ENCODE measurements at places on chromosomes 7 and 10. TPM values are rescaled to one million over a fixed set of nuclear protein-coding genes. Genes with fewer than 3 reads are reported as not detected.

The PRKRIP1 gene
- total RNA-seq: 23.0 TPM

The SNX13 gene
- 15.1 TPM for total RNA-seq

The RFC2 gene
- total RNA-seq: 60.7 TPM

The CTNNA3 gene
- not detected for total RNA-seq

The TIMM23 gene
- 157 TPM for total RNA-seq

The AUTS2 gene
- total RNA-seq: 2.7 TPM

The DKK1 gene
- 445 TPM for total RNA-seq

The CCL26 gene
- total RNA-seq: 7.1 TPM

The SEM1 gene
- total RNA-seq: 339 TPM

The ZNF365 gene
- 0.82 TPM for total RNA-seq

The TAS2R41 gene
- not detected for total RNA-seq

The ZNF503 gene
- total RNA-seq: 11.0 TPM

The ADAMTS14 gene
- total RNA-seq: 0.09 TPM

The GNAT3 gene
- total RNA-seq: not detected

Measured in A549 treated with GW870086 at 1 μM for 4 hours (cell line).